Suppressor macrophage (primary cell): ENCODE measurements at places on chromosomes 2 and 18.
A peak's percentile ranks its signal among the peaks of the same experiment; 100 is the strongest.

DNA sequence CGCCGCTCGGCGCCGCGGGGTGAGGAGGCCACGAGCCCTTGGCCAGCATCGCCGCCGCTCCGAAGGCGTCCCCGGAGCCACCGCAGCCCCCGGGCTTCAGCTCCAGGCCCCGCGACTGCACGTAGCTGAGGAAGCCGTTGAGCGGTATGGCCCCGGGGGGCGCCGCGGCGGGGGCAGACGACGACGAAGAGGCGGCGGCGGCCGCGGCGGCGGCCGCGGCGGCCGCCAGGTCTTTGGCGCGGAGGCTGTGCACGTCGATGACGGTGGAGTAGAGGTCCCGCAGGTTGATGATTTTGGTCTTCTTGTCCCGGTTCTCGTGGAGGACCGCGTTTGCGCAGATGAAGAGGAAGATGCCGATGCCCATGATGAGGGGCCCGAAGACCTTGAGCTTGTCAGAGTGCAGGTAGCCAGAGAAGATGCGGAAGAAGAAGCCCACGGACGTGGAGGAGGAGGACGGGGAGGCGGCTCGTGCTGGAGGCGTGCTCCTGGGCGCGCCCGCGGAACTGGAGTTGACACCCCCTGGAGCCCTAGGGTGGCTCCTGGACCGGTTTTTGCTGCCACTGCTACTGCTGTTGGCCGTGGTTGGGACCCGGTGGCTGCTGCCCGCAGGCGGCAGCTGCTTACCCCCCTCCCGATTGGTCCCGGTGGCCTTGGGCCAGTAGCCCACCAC lies 4.0 kb downstream of the TMEM200C start:
- no peak for DNase-seq

- no peak for DNase-seq
Observed at GRCh38 chr18:45050712-45051601, 370.3 kb downstream of the SETBP1 start.

GRCh38 chr18:6222271-6222670 lies 192.4 kb downstream of the L3MBTL4 start:
- DNase-seq: no peak

- DNase-seq: no peak
Observed at GRCh38 chr2:113324684-113325160, 46.0 kb upstream of the PAX8 start.

DNA sequence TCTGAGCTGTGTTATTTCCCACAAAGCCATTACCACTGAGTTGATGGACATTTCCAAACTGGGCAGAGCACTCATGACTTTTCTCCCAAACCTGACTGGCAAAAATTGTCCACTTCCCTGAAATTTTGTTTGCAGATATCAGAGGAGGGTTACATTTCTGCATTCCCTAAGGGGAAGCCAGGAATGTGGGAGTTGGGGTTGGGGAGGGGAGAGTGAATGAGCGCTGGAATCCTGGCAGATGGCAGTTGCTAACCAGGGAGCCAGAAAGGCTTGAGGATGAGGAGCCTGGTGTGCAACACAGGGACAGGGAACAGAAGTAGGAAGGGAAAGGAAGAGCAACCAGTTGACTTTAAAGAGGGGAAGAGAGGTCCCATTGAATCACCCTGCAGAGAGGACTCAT lies 14.0 kb upstream of the CCNYL1 start:
- peak; percentile 22 for DNase-seq

DNA sequence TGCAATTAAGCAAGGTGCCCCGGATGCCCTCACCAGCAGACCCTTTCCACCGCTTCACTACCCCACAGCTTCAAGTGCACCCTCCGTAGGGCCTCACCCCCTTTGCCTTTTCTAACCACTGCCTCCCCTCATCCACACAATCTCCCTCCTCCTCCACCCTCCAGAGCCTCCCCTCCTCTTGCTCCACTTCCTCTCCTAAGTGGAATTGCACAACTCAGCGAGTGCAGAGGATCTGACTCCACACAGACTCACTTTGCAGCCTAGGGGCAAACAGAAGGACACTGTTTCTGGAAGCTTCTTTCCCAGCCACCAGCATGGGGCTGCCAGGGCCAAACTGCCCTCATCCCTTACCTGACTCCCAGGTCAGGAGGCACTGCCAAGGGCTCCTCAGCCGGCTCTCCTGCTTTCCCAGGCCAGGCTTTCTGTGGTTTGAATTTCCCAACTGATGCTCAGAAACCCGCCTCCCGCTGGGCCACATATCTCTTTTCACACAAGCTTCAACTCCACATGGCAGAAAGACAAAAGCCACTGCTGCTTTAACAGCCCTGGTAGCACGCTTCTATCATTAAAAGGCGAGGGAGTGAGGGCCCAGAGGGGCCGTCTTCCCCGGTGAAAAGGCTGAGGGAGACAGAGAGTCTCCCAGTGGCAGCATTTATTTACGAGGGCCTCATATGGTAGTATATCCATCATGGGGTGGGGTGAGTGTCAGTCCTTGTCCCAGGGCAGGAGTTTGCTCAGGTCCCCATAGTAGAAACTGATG lies 74.7 kb upstream of the MGAT4A start:
- peak; percentile 77 for DNase-seq

DNA sequence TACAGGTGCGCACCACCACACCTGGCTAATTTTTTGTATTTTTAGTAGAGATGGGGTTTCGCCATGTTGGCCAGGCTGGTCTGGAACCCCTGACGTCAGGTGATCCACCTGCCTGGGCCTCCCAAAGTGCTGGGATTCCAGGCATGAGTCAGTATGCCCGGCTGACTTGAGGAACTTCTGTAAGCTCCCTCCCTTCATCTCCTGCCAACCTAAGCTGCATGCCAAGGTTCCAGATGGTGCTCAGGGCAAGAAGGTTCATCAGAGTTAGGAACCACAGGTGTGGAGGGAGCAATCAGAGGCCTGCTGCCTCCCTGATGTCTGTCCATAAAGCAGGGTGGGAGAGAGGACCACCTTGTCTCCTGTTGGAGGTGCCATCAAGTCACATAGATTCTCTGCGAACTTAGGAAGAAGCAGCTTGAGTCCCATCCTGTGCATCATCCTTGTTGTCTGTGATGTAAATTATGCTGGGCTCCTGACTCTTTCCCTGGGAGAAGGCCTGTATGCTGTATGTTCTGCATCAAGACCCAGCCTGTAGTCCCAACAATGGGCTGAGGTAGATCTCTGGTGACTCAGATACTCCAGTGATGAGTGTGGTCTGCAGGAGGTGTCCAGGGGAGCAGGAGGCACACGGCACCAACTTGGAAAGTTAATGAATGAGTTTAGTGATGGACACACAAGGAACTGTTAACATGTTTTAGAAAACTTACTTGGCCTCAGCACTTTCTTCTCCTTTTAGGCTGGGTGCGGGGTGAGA lies 53.1 kb downstream of the TMEM17 start:
- no peak for DNase-seq

GRCh38 chr2:230162981-230163380 lies 56.8 kb downstream of the SP110 start:
- DNase-seq: peak; percentile 21

GRCh38 chr2:3326871-3327270 lies 50.7 kb downstream of the EIPR1 start:
- DNase-seq: no peak

- no peak for DNase-seq
Observed at GRCh38 chr2:122203523-122203922, 448.1 kb downstream of the TSN start.

- DNase-seq: peak; percentile 22
Observed at GRCh38 chr2:200483729-200484198, 26.1 kb downstream of the KCTD18 start.

- no peak for DNase-seq
Observed at GRCh38 chr2:11663427-11663826, 6.6 kb downstream of the NTSR2 start.

DNA sequence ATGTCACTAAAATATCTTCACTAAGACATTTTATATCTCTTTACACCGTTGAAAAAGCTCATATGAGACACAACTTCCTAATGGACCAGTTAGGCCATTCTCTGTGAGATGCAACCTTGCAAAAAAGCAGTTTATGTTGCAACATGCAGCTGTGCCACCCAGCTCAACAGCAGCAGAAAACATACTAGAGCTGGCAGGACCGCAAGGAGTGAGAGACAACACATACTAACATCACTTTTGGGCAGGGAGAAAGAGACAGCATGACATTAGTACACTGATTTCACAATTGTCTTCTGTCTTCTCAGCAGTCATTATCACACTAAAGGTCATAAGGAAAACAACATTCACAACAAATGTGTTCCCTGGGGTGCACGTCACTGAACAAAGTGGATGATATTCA lies 122.9 kb downstream of the EPB41L3 start:
- DNase-seq: peak; percentile 61

GRCh38 chr18:59041296-59041695 lies 98.4 kb upstream of the SEC11C start:
- DNase-seq: no peak

- DNase-seq: peak; percentile 68
Observed at GRCh38 chr2:190877436-190877835, 3.2 kb upstream of the GLS start.

- no peak for DNase-seq
Observed at GRCh38 chr2:39080152-39080551, 40.7 kb downstream of the SOS1 start.

DNA sequence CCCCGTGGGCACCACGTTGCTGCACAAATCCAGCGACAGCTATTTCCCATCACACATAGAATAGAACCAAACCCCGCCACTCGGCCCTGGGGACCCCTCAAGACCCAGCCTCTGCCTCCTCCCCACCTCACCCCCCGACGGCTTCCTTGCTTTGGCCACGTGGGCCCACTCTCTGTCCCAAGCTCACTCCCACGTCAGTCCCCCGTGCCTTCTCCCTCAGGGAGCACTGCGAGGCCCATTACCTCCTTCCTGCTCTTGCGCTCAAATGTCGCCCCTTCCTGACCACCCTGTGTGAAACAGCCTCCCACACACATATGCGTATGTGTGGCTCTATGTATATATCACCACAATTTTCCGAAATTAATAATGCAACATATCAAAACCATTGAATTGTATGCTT lies 239.7 kb downstream of the SH3BP4 start:
- no peak for DNase-seq

- no peak for DNase-seq
Observed at GRCh38 chr2:134235510-134236144, 18.2 kb upstream of the MGAT5 start.

GRCh38 chr2:131413148-131413747 lies 49.3 kb upstream of the RAB6D start:
- DNase-seq: peak; percentile 69

DNA sequence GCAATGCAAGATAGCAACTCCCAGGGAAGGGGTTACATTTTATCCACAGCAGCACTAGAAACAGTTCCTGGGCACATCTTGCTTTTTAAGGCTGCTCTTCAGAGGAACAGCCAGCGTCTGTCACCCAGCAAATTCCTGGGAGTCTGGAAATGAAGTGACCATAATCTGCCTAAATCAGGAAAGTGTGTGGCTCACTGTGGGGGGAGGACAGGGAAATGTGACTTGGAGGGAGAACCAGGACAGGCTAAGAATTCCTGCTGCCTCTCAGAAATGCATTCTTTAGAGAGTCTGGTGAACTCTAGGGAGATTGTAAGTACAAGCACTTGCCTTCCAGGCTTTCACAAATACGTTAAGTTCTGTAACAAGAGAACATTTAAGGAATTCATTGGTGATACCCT lies 364.3 kb upstream of the SPHKAP start:
- no peak for DNase-seq

- DNase-seq: no peak
Observed at GRCh38 chr2:157793053-157793612, 83.0 kb downstream of the ACVR1 start.

DNA sequence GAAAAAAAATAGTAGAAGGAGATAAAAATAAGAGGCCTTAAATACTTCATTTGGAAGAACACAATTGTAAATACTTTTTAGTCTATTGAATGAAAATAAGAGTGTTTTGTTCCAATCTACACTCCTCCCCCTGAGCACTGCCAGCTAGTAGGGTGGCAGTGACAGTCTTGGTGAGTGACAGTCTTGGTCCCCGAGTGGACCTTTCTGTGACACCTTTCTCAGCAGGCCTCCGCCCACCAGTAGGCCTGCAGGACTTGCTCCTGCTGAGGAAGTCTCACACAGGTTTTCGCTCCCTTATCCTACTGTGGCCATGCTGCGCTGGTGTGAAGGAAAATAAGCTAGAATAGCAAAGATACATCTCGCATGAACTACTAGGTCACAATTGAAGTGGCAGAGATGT lies 666.8 kb downstream of the NR4A2 start:
- no peak for DNase-seq

- no peak for DNase-seq
Observed at GRCh38 chr2:120973196-120973595, 237.5 kb downstream of the GLI2 start.

DNA sequence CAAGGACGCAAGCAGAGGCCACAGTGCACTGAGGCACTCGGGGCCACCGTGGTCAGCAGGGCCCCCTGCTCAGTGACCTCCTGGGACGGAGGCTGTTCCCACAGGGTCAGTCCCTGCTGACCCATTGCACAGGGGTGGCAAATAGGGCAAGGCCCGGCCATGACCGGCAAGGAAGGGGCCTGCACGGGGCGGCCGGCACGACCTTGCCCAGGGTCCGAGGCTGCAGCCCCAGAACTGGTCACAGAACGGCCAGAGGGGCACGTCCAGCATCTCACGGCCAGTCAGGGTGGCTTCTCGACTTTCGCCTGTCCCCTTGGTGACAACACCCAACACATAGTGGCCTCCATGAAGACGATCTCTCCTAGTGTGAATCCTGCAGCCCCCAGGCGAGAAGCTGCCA lies 27.6 kb upstream of the OTOS start:
- DNase-seq: no peak

- DNase-seq: no peak
Observed at GRCh38 chr2:23564615-23564960, 179.6 kb downstream of the KLHL29 start.

DNA sequence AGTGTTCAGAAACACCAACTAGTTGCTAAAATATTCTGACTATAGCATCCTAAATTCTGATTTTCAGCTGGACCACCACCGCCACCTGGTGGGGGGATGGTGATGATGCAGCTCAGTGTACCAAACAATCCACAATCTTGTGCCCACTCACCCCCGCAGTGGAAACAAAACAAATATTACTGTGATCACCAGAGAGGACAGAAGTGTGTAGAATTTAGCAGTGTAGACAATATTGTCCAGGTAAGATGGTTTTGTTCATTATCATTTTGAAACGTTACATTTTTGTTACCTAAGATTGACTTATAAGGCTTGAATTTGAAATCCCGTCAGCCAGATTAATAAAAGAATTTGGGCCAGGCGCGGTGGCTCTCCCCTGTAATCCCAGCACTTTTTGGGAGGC lies 31.7 kb upstream of the UBXN4 start:
- peak; percentile 67 for DNase-seq

DNA sequence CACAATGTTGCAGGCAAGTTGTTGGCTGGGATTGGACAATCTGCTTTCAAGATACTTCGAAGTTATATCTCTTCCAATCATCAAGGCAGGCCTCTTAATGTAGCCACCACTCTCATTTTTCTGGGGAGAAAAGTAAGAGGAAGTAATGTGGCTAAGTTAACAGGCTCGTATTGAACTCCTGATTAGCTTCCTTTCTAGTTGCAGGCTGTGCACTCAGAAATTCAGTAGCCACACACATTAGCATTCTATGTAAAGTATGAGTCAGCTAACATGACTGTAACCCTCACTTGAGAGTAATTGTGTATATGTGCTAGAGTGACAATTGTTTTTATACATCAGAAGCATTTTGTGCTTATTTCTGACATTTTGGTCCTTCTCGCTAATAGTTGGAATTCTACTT lies 3.3 kb downstream of the TWSG1 start:
- peak; percentile 53 for DNase-seq

- DNase-seq: no peak
Observed at GRCh38 chr2:100237163-100237562, 85.1 kb downstream of the LONRF2 start.

GRCh38 chr2:164110515-164110914 lies 374.7 kb upstream of the FIGN start:
- DNase-seq: no peak
